ENCODE measurements at places on chromosomes 6 and 20.

DNA sequence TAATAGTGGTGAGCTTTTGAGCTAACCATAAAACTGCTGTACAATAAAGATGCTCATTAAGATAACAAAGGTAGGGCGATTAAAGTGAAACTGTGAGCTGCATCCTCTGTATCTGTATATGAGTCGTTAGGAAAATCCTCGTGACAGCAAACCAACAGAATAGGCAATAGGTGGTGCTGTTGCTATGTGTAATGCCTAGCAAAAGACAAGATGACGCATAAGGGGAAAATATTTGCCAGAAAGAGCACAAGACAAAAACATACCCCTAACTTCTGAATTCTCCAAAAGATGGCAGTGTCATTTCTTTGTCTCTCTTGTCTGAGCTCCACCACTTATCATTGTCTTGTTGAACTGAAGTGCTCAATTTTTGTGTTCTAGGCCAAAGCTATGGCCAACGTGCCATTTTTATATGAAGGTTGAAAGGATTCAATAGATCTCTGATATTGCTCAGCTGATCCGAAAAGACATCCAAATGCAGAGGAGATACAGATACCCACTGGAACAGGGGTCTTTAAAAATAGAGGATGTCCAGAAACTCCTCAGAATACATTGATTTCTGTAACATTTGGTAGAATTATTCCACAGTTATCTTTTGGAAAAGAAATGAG, 56.3 kb upstream of the ANKEF1 start:
- H3K27me3 ChIP-seq, result peaks cover 11% of the 10 kb centered on the region
- no peaks in the 10 kb centered on the region for H3K36me3 ChIP-seq
- peak; percentile 53 for DNase-seq
- H3K27ac ChIP-seq, result no peak overlapping the region
- no peak overlapping the region for H3K4me3 ChIP-seq
- peaks cover 2% of the 10 kb centered on the region for H3K4me1 ChIP-seq

DNA sequence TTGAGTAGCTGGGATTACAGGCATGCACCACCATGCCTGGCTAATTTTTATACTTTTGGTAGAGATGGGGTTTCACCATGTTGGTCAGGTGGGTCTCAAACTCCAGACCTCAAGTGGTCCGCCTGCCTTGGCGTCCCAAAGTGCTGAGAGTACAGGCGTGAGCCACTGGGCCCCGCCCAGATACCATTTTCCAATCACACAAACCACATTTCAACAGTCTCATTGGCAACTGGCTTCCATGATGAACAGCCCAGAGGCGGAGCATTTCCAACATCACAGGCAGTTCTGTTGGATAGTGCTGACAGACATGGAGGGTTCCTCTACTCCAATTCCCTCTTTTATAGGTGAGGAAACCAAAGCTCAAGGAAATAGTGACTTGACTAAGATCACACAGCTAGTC, 43.9 kb upstream of the PLCB4 start:
- H3K36me3 ChIP-seq, result no peaks in the 10 kb centered on the region
- no peaks in the 10 kb centered on the region for H3K4me1 ChIP-seq
- H3K27ac ChIP-seq, result no peak overlapping the region
- no peak for DNase-seq
- no peaks in the 10 kb centered on the region for H3K27me3 ChIP-seq

DNA sequence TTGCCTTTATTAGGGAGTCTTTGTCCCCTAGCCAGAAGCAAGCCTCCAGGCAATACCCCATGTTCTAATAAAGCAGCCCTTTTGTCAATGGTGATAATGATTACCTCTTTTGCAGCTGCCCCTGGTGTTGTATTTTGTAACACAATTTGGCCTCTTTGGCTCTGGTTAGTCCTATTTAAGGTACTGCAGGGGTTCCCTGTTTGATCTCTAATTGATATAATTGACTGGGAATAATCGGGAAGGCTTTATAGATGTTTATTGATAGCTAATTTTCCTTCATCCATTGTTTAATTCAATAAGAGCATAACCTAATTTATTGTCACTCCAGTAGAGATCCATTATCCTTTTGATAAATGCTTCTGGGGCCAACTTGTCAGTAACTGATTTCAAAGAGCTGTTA, 537.2 kb downstream of the PKHD1 start:
- H3K36me3 ChIP-seq, result no peaks in the 10 kb centered on the region
- no peaks in the 10 kb centered on the region for H3K4me1 ChIP-seq
- H3K27ac ChIP-seq, result no peak overlapping the region
- no peaks in the 10 kb centered on the region for H3K27me3 ChIP-seq
- no peak for DNase-seq

- H3K36me3 ChIP-seq, result no peaks in the 10 kb centered on the region
- no peak overlapping the region for H3K27ac ChIP-seq
- peaks cover 6% of the 10 kb centered on the region for H3K27me3 ChIP-seq
- DNase-seq, result no peak
These were observed 126.6 kb upstream of the CCDC28A start for GRCh38 chr6:138647006-138647405.

- peaks cover 8% of the 10 kb centered on the region for H3K4me1 ChIP-seq
- H3K36me3 ChIP-seq, result peaks cover 4% of the 10 kb centered on the region
- no peak for DNase-seq
These were observed 41.8 kb downstream of the TFEB start for GRCh38 chr6:41693281-41694240.

DNA sequence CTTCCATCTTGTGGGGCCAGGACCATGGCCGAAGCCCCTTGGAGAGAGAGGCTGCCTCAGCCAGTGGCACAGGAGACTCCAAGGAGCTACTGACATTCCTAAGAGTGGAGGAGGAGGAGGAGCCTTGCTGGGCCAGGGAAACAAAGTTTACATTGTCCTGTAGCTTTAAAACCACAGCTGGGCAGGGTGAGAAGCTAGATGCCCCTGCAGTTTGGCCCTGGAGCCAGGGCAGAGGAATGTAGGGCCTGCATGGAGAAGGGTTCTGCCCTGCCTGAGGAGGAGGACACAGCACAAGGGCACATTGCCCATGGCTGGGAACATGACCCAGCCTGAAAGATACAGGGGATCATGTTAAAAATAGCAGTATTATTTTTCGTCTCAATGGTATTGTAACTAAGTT, 37.4 kb downstream of the PLCG1 start:
- DNase-seq, result no peak
- H3K36me3 ChIP-seq, result peaks cover 85% of the 10 kb centered on the region
- peak overlapping the region; percentile 67 for H3K27ac ChIP-seq
- H3K4me3 ChIP-seq, result no peak overlapping the region

DNA sequence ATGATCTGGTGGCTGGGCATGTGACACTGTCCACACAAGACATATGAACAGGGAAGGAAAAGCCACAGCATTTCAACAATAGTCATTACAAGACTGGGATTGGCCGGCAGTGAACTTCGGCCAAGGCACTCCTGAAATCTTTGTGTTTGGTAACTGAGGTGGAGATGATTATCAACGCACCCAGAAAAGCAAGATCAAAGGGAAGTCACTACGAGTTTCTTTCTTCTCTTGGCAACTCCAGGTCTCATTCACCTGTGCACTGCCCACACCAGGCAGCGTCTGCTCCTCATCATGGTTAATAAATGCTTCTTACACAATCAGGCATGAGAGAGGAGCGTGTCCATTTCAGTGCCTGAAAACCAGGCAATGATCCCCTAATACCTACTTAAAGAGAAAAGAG, 20.5 kb upstream of the FOXC1 start:
- no peak for DNase-seq
- H3K4me1 ChIP-seq, result no peaks in the 10 kb centered on the region
- peaks cover 15% of the 10 kb centered on the region for H3K27me3 ChIP-seq
- H3K27ac ChIP-seq, result no peak overlapping the region

DNA sequence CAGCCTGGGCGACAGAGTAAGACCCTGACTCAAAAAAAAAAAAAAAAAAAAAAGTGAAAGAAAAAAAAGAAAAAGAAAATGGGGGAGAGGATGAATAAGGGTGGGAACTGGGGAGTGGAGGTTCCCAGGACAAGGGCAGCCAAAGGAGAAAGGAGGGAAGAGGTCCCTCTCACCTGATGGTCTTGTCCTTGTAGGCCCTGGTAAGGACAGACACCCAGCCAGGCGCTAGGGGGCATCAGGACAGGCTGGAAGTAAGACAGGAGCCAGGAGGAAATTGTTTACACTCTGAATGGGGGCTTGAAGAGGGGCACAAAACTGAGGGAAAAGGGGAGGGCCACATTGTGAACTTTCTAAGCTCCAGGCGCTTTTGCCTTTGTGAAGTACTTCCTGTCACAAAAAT, 2.3 kb upstream of the ALDH5A1 start:
- H3K27me3 ChIP-seq, result no peaks in the 10 kb centered on the region
- no peak for DNase-seq
- H3K4me1 ChIP-seq, result peaks cover 14% of the 10 kb centered on the region
- H3K4me3 ChIP-seq, result no peak overlapping the region
- H3K27ac ChIP-seq, result no peak overlapping the region
- peaks cover 5% of the 10 kb centered on the region for H3K36me3 ChIP-seq

DNA sequence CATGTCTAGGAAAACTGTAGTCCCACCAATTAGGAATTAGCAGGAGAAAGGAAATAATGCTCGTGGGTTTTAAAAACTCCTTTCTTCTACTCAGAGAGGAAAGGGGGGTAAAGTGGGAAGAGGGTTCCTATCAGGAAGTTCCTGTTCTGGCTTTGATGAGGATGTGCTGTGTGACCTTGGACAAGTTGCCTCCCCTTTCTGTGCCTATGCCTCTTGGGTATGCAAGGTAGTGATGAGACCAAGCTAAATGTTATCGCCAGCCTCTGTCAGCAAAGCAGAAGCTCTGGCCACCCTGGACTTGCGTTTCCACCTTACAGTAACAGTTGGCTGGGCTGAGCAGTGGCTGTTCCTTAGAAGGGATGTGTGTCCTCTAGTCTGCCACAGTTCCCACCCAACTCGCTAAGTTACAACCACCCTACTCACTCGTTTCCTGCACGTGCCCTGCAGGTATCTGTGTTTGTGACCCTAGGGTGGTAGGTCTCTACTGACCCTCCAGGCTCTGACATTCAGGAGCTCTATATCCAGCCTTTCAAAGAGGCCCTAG, 110.0 kb downstream of the PREX1 start:
- H3K27me3 ChIP-seq, result no peaks in the 10 kb centered on the region
- peak overlapping the region; percentile 99 for H3K27ac ChIP-seq
- H3K36me3 ChIP-seq, result peaks cover 87% of the 10 kb centered on the region
- peak overlapping the region; percentile 67 for H3K4me3 ChIP-seq
- DNase-seq, result no peak

DNA sequence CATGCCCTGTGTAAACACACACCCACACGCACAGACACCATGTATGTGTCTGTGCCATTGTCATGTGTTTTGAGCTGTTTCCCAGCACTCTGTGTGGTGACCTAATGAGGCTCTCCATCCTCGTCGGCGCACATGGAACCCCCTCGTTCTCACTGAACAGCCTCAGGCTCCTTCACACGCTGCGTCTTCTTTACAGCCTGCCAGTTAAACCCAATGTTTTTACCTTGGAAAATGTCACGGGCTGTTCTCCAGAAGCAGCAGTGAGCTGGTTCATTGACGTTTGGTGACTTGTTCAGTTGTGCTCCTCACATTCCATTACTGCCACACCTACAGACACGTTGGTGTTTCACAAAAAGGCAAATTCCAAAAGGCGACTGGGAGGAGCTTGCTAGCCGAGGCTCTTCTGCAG, 201.0 kb upstream of the FOXQ1 start:
- no peaks in the 10 kb centered on the region for H3K4me1 ChIP-seq
- no peak overlapping the region for H3K4me3 ChIP-seq
- H3K27ac ChIP-seq, result no peak overlapping the region
- no peak for DNase-seq
- peaks cover 2% of the 10 kb centered on the region for H3K27me3 ChIP-seq

DNA sequence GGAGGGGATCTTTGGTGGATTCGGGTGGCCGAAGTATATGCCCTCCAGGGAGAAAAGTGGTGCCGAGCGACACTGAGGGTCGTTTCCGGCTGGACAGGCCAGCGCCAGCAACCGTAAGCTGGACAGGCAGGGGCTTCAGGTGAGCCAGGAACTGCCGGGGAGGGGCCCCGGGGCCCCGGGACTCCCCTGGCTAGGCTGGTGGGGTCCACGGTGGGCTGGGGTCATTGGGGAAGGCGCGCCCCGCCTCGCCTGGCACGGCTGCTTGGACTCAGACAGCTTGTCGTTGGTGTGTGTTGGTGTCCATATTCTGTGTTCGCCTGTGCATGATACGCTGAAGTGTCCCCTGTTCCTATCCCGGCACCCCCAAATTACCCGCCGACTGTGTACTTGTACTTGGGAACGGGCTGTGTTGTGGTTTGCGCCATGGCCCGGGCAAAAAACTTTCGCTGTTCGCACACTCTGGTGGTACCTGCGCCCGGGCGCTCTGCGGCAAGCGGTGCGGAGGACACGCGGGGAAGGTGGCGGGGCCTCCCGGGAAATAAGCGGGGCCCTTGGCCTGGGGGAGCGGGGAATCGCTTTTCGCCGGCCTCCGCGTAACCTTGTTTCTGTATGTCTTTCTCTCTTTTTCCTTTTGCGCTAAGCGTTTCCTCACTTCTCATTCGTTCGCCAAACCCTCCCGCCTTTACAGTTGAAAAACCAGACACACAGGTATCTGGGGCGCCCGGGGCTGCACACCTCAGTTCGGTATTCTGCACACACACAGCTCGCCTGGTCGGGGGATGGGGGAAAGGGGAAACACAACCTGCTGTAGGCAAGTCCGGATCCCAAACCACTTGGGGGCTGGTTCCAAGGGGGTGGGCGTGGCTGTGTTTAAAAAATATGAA, 3.2 kb downstream of the GNAS start:
- H3K27ac ChIP-seq, result no peak overlapping the region
- peak overlapping the region; percentile 25 for H3K4me3 ChIP-seq
- peaks cover 57% of the 10 kb centered on the region for H3K27me3 ChIP-seq
- no peak for DNase-seq
- no peaks in the 10 kb centered on the region for H3K36me3 ChIP-seq

DNA sequence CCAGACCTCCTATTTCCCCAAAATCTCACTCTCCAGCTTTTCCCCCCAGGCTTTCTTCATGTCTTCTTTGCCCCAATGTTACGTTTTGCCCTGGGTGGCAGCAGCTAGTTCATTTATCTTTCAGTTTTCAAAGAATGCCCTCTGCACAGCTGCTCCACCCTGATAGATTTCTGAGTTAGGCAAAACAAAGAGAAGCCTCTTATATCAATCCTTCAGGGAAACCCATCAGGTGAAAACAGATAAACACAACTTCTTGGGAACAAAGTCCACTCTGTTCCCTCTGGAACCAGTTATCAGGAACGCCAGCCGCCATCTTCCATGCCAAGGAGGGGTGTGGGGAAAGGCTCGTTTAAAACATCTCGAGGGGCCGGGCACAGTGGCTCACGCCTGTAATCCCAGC, 34.0 kb downstream of the ZBTB9 start:
- no peak overlapping the region for H3K27ac ChIP-seq
- no peaks in the 10 kb centered on the region for H3K36me3 ChIP-seq
- no peaks in the 10 kb centered on the region for H3K4me1 ChIP-seq

DNA sequence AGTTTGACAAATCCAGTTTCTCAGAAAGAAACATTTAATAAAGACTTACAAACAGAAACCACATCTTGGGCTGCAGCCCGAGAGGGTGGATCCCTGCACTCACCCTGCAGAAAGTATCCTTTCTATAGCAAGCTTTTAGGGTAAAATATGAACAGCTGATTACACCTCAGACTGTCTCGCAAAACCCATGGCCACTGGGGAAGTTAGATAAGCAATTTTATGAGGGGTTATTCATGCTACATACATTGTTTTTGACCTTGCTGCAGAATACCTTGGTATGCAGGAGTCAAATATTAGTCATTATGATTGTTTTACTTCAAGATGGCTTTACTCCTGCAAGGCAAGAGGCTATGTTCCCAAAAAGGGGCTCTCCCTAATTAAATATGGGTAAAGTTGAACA, 126.9 kb downstream of the OR2B2 start:
- H3K4me1 ChIP-seq, result no peaks in the 10 kb centered on the region
- DNase-seq, result no peak
- peaks cover 31% of the 10 kb centered on the region for H3K27me3 ChIP-seq
- no peak overlapping the region for H3K27ac ChIP-seq
- no peaks in the 10 kb centered on the region for H3K36me3 ChIP-seq
